ENCODE measurements at places on chromosomes 4 and X.
A peak's percentile ranks its signal among the peaks of the same experiment; 100 is the strongest.

GRCh38 chrX:14356401-14356800, 172.9 kb upstream of the GLRA2 start:
- no peak for DNase-seq

GRCh38 chrX:49071877-49072711, 1.7 kb downstream of the PRAF2 start:
- no peak for DNase-seq

DNA sequence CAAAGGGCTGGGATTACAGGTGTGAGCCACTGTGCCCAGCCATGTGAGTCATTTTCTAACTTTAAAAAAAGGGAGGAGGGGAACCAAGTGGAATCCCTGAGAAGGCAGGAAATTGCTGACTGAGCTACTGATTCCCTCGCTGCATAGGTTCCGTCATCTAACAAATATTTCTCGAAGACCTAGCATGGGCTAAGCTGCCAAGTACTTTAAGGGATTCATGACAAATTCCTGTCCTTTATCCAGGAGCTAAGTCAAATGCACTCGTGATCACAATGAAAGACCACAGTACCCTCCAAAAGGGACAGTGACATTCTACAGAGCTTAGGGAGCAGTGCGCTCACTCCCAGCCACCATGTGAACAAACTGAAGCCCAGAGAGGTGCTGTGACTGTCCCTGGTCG, 33.2 kb upstream of the MAN2B2 start:
- no peak for DNase-seq

DNA sequence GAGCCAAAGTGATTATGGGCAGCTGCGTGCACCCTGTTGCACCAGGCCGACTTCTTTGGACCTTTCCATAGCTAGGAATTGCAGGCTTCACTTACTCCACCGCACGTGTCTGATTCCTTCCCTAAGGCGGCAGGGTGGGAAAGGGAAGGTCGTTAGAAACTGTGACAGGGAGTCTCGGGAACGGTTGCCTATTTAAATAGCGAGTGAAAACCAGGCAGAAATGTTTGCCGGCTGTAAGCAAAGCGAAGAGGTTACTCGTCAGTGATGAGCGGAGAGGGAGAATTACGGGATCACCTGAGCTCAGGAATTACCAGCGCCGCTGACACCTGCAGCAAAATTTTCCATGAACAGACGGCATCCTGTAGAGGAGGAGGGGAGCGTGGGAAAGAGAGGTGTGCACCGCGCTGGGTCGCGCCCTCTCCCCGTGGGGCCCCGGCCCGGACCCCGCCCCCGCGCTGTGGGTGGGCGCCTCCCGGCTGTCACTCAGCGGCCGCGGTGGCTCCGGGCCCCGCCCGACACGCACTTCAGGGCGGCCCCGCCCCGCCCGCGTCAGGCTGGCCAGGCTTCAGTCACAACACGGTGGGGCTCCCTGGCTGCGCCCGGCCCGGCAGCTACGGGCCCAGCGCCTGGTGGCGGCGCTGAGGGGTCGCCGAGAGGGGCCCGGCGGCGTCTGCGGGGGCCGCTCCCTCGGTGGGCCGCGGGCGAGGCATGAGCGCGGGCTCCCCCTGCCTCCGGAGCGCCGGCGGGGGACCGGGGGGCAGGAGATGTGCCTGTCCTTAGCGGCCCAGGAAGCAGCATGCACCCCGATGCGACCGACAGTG, at the start of gene SNX25:
Gene SNX25 (plus strand): TSS at position 568 of the 821 bp plus-strand sequence. CDS start 229 bp downstream, at position 797.
- DNase-seq, result peak; percentile 61

- DNase-seq, result no peak
Observed at GRCh38 chr4:110823251-110823650, 200.4 kb upstream of the PITX2 start.

DNA sequence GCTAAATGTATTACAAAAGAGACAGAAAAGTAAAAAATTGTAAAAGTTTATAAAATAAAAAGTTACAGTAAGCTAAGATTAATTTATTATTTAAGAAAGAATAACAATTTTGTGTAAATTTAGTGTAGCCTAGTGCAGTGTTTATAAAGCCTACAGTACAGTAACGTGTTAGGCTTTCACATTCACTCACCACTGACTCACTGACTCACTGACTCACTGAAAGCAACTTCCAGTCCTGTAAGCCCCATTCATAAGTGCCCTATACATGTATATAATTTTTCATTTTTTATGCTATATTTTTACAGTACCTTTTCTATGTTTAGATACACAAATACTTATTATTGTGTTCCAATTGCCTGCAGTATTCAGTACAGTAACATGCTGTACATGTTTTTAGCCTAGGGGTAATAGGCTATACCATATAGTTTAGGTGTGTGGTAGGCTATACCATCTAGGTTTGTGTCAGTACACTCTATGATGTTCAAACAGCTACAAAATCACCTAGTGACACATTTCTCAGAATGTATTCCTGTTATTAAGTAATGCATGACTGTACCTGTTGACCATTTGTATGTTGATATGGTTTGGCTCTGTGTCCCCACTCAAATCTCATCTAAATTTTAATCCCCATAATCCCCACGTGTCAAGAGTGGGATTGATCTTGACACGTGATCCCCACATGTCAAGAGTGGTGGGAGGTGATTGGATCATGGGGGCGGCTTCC, 57.9 kb downstream of the CFAP299 start:
- no peak for DNase-seq

DNA sequence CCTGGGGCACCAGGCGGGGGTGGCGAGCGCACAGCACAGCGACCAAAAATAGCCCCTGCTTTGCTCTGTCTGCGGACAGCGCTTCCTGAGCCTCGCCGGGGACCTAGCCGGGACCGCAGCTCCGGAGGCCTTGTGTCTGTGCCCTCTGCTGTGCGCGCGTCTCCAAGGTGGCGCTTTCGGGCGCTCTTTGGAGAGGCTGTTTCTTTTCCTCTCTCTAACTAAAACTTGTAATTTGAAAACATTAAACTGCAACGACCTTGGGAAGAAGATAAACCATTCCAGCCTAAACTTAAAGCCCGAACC, 3.4 kb downstream of the ARX start:
- DNase-seq, result no peak

- no peak for DNase-seq
Observed at GRCh38 chrX:107978707-107979307, 3.4 kb downstream of the TEX13B start.

GRCh38 chr4:111676533-111676932, 468.7 kb upstream of the FAM241A start:
- DNase-seq, result no peak

GRCh38 chr4:89142691-89143669, 31.6 kb downstream of the TIGD2 start:
- no peak for DNase-seq

GRCh38 chrX:107447642-107448041, 1.8 kb upstream of the FRMPD3 start:
- no peak for DNase-seq

DNA sequence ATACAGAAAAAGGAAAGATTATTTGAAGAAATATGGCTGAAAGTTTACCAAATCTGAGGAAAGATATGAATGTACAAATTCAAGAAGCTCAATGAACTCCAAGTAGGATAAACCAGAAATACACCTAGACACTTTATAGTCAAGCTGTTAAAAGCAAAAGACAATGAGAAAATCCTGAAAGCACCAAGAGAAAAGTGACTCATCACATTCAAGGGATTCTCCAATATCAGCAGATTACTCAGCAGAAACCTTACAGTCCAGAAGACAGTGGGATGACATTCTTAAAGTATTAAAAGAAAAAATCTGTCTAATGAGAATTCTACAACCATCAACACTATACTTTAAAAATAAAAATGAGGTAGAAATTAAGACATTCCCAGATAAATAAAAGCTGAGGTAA, 223.8 kb upstream of the ZCCHC13 start:
- DNase-seq, result no peak

GRCh38 chrX:112218388-112218787, 135.8 kb upstream of the TRPC5 start:
- no peak for DNase-seq

DNA sequence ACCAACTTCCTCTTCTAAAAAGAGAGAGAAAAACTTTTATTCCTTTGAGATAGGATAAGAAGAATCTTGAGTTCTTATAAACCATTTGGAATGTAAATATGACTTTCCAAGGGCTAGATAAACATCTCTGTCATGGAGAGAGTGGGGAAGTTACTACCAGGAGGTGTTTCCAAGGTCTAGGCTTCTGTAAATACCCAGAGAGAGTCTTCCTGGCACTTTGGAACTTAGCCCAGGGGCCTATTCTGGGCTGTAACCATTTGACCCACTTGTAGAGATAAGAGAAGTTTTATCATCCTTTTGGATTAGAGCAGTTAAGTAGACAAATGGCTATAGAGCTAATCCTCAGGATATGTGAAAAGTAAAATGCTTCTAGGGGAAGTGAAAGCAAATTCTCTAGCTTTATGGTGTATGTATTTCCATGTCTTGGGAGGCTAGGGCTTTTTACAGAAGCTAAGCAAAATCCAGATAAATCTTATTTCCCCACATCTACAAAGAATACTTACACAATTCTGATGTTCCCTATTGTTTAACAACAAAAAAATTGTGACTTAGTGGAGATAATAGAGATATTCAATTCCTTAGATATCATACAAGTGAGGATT, 51.1 kb downstream of the MCUB start:
- DNase-seq, result no peak

DNA sequence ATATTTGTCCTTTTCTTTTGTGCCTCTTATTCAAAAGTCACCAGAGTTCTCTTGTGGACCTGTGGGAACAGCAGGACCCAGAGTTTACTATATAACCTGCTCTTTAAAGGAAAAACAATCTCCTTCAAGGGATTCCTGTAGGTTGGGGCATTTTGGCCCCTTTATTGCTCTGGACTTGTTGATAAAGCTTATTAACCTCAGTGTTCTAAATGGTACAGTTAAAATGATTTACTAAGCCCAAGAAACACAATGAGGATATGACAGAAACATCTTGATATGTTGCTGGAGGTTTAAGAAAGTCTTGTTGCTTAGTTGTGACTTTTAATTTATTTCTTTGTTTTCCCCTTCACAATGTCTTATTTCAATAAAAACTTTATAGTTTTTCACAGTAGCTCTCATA, 46.8 kb downstream of the SLIT2 start:
- no peak for DNase-seq

Measured in activated CD8-positive, alpha-beta memory T cell treated with anti-CD3 and anti-CD28 coated beads for 1 hour (primary cell).